Right atrium auricular region (tissue), 2 donors: ENCODE measurements at places on chromosomes 3 and 15. TPM values are rescaled to one million over a fixed set of nuclear protein-coding genes. Genes with fewer than 3 reads are reported as not detected.

DNA sequence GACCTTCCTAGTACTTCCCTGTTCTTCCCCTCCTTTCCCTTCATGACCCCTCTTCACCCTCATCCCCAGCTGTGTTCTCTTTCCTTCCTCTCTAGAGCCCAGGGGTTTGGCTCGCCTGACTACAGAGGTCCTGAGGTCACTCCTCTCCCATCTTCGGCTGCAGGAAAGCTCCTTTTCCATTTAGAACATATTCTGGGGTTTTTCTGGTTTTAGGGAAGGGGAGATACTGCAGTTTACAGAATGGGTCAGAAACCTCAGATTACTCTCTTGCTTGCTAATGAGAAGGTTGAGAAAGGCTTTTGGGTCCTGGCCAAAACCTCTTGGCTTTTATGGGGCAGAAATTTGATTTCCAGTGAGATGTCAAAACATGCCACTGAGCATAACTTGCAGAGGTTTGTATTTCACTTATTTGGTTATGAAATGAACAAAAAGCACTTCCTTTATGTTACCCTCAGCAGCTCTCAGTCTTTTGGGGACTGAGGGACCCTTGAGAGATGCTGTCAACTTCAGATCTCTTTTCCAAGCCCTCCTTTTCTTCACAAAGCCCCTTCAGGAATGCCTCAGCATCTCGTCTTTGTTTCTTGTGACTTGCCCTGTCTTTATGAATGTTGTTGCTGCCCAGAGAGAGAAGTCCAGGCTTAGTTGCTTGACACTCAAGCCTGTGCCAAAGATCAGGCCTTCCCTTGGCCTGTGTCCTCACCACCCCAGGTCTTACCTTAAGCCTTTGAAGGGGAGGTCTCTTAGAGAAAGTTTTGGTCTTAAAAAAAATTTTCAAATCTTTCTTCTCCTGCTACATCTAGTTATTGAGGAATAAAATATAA lies 121.7 kb upstream of the TPM1 start:
- peak; percentile 79 for DNase-seq

GRCh38 chr3:133466531-133467386 lies 66.9 kb downstream of the BFSP2 start:
- DNase-seq, result no peak

DNA sequence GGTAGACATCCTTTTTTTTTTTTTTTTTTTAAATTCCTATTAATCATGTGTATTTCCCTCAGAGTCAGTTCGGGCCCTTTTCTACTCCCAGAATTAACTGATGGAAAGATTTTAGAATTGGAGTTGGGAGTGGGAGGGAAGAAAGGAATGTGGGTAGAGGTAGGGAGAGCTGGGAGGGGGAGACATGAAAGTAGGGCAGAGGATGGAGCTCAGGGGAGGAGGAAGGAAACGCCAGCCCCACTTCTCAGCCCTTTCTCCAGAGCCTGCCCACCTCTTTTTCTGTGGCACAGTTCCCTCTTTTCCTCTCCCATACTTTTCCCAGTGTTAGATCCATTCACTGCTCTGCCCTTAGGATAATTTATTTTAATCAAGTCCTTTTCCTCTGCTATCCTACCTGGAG lies 129.4 kb downstream of the VPS8 start:
- DNase-seq, result no peak

DNA sequence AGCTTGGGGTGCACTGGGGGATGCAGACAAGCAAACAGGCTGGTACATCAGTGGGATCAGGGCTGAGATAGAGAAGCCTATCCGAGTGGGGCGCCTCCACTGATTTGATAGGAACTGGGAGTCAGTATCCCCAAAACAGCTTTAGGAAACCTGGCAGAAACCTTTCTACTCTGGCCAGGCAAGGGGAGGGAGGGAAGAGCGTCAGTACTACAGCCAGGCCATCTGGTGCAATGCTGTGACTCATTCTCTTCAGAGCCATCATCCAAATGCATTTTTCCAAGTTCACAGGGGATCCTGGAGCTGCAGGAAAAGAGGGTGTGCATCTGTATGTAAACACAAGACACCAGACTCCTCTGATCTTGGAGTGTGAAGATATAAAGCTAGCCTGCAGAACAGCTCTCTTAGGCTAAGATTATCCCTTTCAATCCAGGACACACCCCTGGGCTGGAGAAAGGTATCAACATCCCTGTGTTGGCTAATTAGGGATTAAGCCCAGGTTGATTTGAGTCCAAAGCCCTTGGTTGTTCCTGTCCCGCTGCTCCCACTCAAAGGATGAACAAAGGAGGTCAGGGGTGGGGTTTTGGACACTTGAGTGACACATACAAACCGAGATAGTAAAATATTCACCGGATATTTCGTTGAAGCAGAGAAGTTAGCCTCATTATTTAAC lies 9.3 kb downstream of the GALNT15 start:
- peak; percentile 63 for DNase-seq

TM2D3 gene
- 36.0 TPM for total RNA-seq
